ENCODE measurements at places on chromosomes 7 and 10.

DNA sequence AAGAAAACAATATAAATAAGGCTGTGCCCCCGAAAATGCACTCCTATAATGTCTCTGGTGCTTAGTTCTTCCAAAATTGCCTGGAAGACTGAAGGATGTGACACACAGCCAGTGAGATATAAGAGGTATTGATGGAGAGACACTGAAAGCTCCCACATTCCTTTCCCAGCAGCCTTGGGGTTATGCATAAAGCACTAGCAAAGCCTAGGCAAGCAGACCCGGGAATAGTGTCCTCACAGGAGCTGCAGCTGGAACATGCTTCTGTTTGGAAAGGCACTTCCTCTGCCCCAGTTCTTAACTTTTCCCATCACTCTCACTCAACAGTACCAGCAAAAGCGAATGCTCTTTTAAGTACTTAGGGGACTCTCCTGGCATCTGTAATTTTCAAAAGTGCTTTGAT lies 178.0 kb downstream of the AMPH start:
- no peak for DNase-seq

DNA sequence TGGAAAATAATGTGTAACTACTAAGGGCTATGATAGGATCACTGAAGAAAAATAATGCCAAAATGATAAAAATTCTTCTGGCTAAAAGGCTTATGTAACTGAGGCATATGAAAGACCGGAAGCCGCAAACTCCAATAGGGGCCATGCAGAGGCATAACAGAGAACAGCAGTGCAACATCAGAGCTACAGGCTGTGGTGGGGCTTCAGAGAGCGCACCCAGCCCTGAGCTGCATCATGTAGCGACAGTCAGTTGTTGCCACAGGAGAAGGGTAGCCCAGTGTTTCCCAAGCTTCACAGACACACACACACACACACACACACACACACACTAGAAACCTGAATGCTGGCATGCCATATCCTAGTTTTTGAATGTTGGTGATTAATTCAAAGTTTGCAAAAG lies 9.3 kb downstream of the LLCFC1 start:
- no peak for DNase-seq

DNA sequence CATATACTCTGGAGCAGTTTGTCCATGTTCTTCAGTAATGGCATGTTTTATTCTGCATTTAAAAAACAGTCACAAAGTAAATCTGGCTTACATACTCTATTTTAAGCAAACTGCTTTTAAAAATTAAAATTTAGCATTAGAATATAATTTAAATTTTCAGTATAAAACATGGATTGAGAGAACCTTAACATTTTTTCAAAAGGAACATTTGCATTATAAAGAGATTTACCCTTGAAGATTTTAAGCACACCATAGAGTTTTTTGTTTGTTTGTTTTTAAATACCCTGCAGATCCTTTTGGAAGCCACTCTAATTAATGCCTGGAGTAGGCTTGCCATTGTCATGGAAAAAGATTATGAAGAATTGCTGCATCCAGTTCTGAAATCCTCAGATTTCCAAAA lies 70.4 kb downstream of the ZNRF2 start:
- DNase-seq = no peak

DNA sequence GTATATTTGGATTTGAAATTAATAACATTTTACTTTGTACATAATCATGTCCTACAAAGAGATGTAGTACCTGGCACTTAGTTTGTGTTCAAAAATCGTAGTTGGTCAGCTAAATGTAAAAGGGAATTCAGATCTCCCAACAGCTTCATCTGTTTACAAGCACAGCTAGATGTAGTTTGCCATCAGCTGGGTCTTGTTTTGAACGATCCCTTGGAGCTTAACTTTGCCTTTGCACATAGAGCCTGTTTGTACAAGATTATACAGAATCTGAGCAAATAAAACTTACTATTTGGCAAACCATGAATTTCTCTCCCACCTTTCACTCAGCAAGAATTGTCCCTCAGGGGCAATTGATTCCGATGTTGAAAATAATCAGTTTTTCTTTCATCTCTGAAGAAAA lies 36.1 kb upstream of the ADD3 start:
- no peak for DNase-seq

DNA sequence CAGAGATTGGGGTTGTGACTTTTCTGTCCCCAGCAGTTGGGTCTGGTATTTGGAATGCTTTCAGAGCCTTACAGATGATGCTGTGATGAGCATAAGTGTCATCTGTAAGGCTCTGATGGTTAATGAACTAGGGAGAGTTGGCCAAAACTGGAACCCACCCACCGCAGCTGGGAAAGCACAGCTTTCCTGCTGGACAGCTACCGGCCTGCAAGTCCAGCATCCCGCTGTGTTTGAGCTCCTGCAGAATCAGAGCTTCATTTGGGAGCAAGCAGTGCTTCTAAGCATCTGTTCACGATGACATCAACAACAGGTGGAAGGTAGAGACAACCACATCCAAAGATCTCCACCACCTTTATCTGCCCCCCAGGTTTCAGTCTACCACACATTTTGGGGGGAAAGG lies 11.7 kb downstream of the UCN3 start:
- DNase-seq = no peak

DNA sequence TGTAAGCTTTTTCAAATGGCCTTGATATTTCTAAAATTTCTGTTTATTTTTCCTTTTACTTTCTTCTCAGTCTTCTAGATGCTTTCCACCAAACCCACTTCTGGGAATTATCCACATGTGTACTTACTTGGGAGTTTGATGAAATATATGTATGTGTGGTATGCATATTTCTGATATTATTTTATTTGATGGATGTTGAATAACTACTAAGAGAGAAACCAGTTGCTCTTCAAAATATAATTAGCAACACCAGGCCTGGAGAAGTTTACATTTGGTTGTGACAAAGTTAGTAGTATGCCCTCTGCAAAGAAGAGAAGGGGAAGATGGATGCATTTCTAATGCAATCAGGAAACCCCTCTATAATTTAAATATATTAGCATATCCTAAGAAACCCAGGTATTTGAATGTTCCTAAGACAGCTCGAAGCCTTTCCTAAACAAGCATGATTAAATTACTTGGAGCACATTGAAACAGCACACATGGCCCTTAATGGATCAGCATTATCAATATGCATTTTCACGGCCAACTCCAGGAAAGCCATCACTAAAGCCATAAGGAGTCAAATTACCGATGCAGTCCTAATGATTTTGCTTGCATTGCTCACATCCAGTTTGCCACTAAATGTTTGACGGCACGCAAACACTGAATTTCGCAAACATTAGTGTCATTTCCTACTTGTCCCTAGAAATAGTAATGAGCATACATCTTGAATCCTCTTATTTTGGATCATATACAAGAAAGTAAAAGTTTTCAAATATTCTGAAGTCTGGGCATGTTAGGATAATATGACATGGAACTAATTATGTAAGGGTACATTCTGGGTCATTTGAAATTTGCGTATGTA lies 393.8 kb downstream of the EXOC4 start:
- DNase-seq = no peak

All from left hindlimb (tissue), 1 donor.